Thoracic aorta endothelial cell (primary cell): ENCODE measurements at places on chromosomes 1 and 21. TPM values are rescaled to one million over a fixed set of nuclear protein-coding genes. Genes with fewer than 3 reads are reported as not detected.

The WNT2B gene
- total RNA-seq = 3.1 and 3.4 TPM in 2 replicates

The PCBP3 gene
- 0.29 and 0.40 TPM in 2 replicates for total RNA-seq

The SELENON gene
- 55.7 and 91.8 TPM in 2 replicates for total RNA-seq

The COL16A1 gene
- total RNA-seq = 0.43 and 0.93 TPM in 2 replicates

The VAV3 gene
- total RNA-seq = 1.3 and 2.8 TPM in 2 replicates

The SUSD4 gene
- total RNA-seq = not detected in 2 replicates

The TRIM67 gene
- not detected in 2 replicates for total RNA-seq

The SLAMF1 gene
- not detected in 2 replicates for total RNA-seq

The CHIA gene
- total RNA-seq = not detected in 2 replicates
